NCI-H1694 treated with DMSO at 0.1 percent for 48 hours (cell line): ENCODE measurements at places on chromosomes 3 and 15.
A peak's percentile ranks its signal among the peaks of the same experiment; 100 is the strongest.

- no peak for DNase-seq
Measured at GRCh38 chr3:120022729-120023128, 71.5 kb downstream of the GSK3B start.

GRCh38 chr15:26866298-26867199 is at the start of gene GABRA5:
TSS of gene GABRA5 (plus strand) at chr15:26867062. CDS start at chr15:26869249, 2,187 bp downstream.
- peak; percentile 3 for DNase-seq

DNA sequence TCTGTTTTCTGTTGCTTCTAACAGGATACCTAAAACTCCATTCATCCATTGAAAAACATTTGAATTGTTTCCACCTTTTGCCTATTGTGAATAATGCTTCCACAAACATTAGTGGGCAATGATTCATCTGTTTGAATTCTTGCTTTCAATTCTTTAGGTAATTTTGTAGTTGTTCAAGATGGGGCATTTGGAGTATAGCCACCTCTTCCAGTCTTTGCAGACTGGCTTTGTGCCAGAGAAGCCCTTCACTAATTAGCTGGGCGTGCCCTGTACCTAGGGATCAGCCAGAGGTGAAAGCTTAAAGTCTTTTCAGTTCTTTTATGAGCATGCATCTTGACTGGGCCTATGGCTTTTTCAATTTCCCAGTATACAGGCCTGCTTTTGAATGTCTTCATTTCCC is 10.9 kb downstream of the RTP1 start:
- no peak for DNase-seq

DNA sequence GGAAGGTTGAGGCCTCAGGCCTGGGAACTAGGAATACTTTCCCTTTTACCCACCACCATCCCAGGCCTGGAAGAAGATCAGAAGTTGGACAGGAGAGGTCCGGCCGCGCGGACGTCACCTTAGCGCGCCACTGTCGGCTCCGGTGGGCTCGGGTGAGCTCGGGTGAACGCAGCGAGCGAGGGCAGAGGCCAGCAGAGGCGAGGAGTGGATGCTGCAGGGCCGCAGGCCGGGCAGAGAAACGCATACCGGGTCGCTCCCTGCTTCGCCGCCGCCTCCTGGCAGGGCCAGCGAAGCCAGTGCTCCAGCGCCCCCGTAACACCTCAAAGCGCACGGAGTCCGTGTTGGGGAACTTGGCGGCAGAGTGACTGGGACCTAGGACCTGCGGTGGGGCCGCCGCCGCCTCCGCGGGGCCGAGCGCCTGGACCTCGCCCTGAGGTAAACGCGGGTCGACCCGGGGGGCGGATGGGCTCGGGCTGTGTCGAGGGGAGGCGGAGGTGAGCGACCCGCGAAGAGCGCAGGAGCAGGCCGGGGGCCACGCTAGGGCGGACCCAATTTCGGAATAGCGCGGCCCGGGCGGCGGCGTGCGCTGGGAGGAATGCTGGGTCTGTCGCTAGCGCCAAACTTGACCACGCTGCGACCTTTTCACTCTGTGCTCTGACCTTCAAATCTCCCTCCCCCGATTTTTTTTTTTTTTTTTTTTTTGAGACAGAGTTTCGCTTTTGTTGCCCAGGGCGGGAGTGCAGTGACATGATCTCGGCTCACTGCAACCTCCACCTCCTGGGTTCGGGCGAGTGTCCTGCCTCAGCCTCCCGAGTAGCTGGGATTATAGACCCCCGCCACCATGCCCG is 1.6 kb downstream of the CYP11A1 start:
- no peak for DNase-seq

DNA sequence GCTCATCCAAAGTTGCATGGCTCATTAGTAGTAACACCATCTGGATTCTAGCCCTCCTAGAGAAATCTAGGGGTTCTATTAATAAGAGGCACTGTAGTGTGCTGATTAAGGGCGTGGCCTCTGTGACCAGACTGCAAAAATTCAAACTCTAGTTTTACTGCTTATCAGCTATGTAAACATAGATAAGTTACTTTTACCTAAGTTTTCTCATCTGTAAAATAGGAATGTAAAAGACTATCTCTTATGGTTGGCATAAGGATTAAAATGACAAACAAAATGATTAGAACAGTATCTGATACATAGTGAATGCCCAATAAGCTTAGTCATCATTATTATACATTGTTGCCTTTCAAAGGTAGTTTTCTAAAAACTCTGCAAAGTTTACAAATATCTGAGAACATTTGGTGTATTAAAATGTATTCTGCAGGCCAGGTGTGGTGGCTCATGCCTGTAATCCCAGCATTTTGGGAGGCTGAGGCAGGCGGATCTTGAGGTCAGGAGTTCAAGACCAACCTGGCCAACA is 4.5 kb downstream of the PTX3 start:
- DNase-seq = no peak

DNA sequence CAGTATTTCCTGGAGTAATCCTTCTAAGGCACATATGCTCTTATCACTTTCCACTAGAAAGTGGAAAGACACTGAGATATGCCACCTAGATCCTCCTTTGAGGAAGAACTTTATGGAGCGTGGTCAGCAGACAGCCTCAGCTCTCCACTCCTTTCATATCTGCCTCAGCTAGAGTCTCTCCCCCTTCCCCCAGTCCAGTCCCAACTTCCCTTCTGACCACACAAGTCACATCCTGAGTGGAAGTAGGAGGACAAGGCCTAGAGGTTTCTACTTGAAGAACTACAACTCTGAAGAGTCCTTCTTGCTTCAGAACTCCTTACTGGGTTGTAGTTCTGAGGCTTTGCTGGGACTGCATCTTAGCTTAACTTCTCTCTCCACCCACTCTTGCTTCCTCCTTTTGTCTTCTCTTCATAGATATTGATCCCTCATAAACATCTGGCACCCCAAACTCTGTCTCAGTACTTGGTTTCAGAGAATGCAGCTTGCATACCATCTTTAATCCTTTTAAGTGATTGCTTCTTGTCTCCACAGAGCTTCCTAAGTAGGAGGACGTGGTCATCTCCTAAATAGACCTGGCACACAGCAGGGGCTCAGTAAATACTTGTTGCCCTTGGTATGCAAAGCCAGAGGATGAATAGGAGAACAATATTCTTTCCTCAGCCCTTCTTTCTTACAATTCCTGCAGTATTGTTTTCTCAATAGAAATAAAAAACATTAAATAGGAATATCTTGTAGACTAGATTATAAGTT is 109.6 kb downstream of the OXSM start:
- DNase-seq = no peak
